ENCODE measurements at places on chromosomes 4 and X.

- no peak for DNase-seq
Observed at GRCh38 chr4:151888367-151888866, 127.6 kb upstream of the GATB start.

DNA sequence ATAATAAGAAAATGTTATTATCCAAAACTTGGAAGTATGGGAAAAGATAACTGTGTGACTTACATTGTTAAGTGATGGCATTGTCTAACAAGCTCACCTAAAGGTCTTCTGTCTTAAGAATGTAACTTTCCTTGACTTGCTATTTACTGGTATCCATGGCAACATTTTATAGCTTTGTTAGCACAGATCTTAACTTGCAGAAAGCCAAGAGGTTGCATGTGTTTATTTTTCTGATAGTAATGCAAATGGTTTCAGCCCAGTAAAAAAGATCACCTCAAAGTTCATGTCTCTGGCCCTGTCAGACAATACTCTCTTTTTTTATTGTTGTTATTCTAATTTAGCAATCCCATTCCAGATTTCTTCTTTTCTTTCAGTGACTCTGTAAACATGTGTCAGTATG is 425.3 kb downstream of the SPRY1 start:
- DNase-seq: no peak

DNA sequence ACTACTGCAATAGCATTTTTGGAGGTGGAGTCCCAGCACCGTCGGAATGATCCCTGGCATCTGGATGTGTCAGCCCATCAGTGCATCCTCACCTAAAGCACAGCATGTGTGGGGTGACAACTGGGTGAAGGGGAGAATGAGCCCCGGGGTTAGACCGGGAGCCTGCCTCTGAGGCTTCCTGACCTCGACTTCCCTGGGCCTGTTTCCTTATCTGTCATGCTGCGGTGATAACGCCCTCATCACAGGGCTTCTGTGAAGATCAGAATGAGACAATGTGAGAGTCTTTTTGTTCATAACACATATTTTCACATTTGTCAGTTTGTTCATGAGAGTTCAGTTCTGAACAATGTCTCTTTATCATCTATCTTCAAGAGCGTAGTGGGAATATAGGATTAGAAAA is 31.1 kb upstream of the PDLIM3 start:
- DNase-seq: no peak

- DNase-seq: no peak
Observed at GRCh38 chrX:4851534-4851933, 1138.1 kb upstream of the PRKX start.

DNA sequence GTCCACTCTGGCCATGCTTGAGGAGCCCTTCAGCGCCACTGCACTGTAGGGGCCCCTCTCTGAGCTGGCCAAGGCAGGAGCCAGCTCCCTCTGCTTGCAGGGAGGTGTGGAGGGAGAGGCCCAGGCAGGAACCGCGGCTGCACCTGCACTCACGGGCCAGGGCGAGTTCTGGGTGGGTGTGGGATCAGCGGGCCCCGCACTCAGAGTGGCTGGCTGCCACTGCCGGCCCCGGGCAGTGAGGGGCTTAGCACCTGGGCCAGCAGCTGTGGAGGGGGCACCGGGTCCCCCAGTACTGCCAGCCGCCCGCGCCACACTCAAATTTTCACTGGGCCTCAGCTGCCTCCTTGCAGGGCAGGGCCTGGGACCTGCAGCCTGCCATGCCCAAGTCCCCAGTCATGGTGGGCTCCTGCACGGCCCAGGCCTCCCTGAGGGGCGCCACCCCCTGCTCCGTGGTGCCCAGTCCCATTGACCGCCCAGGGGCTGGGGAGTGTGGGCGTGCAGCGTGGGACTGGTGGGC is 347.2 kb upstream of the SPOCK3 start:
- no peak for DNase-seq

DNA sequence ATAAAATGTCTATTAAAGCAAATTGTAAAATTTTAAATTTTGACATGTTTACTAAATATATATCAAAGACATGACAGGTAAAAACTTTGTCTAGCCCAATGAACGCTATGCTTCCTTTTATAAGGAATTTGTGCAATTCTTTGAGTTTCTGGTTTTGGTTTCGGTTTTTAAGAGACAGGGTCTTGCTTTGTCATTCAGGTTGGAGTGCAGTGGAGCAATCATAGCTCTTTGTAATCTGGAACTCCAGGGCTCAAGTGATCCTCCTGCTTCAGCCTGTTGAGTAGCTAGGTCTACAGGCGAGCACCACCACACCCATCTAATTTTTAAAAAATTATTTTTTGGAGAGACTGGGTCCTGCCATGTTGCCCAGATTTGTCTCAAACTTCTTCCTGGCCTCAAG is 60.7 kb downstream of the BLTP1 start:
- no peak for DNase-seq

DNA sequence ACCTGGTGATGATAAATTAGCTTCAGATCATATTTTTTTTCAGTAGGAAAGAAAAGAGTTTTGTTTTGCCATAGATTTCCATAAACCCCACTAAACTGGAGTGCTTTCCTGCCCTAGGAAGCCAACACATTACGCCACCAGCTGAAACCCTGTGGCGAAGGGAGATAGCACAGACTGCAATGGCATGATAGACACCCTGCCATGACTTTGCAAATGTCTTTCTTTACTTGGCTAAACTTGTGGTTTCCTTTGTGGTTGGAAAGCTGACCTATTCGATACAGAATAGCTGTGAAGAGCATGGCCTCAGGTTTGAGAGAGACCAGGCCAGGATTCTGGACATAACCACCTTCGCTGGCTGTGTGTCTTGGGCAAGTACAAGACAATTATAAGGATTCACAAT is 19.1 kb downstream of the MFAP3L start:
- DNase-seq: no peak

DNA sequence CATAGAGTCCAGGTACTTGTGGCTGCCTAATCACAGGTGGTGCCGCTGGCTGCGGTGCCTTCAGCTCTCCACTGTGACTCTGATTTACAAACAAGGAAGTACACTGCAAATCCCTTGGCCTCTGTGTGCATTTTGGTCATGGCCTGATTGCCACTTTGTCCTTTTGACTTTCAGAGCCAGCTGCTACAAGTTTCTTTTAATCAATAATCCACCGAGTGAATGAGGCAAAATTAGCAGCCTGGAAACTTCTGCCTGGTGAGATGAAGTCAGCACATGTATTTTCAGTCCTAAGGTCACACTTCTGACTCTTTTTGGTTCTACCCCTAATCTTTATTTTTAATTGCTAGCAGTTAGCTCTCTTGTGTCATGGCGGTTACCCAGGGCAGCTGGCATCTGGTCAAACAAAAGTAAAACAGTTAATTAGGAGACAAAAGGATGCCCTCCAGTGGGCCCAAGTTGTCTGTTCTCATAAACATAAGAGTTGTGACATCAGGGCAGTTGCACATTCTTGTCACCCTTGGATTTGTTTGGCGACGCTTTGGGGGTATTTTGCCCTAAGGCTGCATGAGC is 62.3 kb upstream of the LNX1 start:
- DNase-seq: peak; percentile 27

GRCh38 chrX:110036162-110037033 is 33.5 kb downstream of the TMEM164 start:
- DNase-seq: no peak

DNA sequence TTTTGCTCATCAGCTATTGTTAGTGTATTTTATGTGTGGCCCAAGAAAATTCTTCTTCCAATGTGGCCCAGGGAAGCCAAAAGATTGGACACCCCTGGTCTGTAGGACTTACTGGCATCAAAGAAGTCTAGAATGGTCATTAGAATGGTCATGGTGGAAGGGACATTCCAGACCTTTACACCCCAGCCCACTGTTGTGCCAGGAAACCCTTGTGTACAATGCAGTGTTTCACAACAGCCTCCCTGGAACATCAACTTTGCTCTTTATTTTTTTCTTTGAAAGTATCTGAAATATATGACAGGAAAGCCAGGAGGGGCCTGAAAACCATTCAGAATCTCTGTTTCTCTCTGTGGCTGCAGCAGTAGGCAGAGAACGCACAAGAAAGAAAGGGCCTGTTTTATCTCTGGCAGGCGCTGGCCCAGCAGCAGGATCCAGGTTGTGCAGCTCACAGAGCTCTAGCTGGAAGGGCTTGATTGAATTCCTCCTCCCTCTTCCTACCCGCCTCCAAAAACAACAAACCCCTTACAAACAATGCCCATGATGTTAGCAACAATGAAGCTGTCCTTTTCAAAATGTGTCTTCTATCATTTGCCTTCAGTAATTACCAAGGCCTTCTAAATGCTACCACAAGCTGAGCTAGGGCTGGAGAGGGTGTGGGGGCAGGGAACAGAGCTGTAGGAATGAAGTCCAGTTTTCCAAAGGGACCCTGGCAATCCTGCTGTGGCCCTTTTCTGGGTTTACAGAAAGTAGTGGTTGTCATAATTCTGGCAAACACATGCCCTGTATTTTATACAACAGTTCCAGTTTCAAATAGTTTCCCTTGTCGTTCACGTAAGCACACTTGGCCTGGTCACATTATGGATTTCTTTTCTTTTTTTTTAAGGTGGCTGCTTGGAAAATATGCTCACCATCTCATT is 32.3 kb upstream of the TFDP3 start:
- DNase-seq: no peak

GRCh38 chr4:120971884-120972283 is 49.4 kb upstream of the PRDM5 start:
- DNase-seq: no peak

GRCh38 chr4:76458297-76458696 is 23.3 kb downstream of the SHROOM3 start:
- no peak for DNase-seq

DNA sequence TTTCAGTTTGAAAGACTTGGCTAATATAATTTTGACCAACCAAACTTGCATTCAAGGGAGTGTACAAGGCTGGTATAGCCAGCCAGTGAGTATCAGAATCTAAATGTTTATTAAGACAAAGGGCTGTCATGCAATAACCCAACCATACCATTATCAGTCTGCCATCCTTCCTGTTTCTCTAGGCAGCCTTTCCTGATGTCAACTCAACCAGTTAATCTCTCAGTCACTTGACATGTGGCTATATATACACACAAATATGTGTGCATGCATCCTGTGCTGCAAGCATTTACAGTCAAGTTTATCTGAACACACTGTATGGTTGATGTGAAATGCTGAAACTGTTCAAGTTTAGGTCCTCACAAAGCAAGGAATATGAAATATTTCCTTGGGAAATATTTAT is 17.2 kb downstream of the BTK start:
- DNase-seq: no peak

DNA sequence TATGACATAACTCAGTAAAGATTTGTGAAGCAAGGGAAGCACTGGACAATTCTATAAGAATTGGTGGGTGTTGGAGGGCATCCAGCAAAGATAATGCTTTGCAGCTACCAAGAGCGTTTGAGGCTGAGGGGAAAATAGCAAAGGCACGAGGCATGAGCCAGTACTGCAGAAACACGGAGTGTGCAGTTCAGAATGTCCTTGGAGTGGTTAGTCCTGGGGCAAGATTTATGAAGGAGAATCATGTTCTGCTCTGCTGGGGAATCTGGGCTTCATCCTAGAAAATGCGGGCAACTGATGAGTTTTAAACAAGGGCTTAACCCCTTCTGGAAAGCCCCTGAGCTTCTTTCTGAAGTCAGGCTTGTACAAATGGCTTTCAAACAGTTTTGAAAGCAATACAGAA is 452.5 kb downstream of the IL15 start:
- no peak for DNase-seq

DNA sequence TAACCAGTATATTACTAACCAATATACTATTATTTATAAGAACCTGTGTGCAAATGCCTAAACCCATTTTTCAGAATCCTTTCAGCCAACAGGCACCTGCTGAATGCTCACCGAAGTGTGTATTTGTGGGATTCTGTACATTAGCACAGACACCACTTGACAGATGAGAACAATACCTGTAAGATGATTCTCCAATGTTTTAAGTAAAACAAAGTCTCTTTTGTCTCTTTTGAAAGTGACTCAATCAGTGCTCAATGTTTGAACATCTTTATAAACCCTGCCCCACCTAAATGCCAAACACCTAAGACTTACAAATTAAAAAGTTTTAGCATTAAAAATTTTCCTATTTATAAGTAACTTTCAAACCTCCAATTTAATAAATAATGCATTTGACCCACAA is 763 bp downstream of the ASB9 start:
- no peak for DNase-seq

GRCh38 chr4:94277534-94277933 is 65.1 kb downstream of the HPGDS start:
- no peak for DNase-seq

- DNase-seq: no peak
Observed at GRCh38 chrX:104172121-104172520, 5.9 kb downstream of the FAM199X start.

DNA sequence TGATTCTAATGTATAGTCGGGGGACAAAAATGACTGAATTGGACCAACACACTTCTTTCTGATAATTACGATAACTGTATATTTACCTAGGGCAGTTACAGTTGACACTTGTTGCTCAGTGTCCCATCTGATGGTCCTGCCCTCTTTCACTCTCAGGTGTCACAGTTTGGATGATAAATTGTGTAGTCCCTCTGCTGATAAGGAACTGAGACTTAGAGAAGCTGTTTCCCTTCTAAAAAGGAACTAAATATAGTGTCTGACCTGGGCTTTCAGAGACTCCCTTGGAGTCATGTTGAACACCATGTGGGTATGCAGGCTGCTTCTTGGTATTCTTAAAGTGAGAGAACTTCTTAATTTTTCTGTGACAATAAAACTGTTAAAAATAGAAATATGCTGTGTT is 23.7 kb upstream of the PNPLA4 start:
- no peak for DNase-seq

GRCh38 chr4:159428975-159429692 is 326.3 kb downstream of the RAPGEF2 start:
- no peak for DNase-seq

DNA sequence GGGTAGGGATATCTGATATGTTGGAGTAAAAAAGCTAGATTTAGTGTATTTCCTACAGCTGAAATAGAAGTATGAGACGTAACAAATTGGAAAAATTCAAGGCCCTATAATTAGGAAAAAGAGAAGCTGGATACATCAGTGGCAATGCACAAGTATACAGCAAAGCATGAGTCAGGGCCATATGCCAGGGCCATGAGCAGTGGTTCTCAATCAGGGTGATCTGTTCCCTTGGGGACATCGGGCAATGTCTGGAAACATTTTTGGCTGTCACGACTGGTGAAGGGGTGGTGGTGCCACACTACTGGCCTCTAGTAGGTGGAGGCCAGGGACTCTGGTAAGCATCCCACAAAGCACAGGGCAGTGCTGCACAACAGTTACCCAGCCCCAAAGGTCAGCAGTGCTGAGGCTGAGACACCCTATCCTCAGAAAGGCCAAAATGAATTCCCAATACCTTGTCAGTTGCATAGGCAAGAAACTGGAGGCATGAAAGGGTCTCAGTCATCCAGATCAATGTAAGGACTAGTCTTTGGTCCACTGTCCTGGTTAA is 36.8 kb upstream of the NAP1L5 start:
- no peak for DNase-seq

- no peak for DNase-seq
Observed at GRCh38 chr4:20318001-20318908, 66.5 kb downstream of the SLIT2 start.

- peak; percentile 72 for DNase-seq
Observed at GRCh38 chr4:159283696-159284095, 180.8 kb downstream of the RAPGEF2 start.
